ENCODE measurements at places on chromosomes 5 and 9. TPM values are rescaled to one million over a fixed set of nuclear protein-coding genes. Genes with fewer than 3 reads are reported as not detected.

FCN1 gene
- not detected for polyA plus RNA-seq

NR4A3 gene
- polyA plus RNA-seq = 2.1 TPM

DAP gene
- 60.3 TPM for polyA plus RNA-seq

PWWP2A gene
- 6.4 TPM for polyA plus RNA-seq

CARTPT gene
- not detected for polyA plus RNA-seq

PLEKHG4B gene
- 0.21 TPM for polyA plus RNA-seq

MZB1 gene
- polyA plus RNA-seq = not detected

APBA1 gene
- polyA plus RNA-seq = 3.1 TPM

ANAPC2 gene
- polyA plus RNA-seq = 37.7 TPM

ANKRD20A1 gene
- not detected for polyA plus RNA-seq

BHMT2 gene
- not detected for polyA plus RNA-seq

C1QTNF3 gene
- 1.5 TPM for polyA plus RNA-seq
